ENCODE measurements at places on chromosomes 2 and 18. TPM values are rescaled to one million over a fixed set of nuclear protein-coding genes. Genes with fewer than 3 reads are reported as not detected.

DNA sequence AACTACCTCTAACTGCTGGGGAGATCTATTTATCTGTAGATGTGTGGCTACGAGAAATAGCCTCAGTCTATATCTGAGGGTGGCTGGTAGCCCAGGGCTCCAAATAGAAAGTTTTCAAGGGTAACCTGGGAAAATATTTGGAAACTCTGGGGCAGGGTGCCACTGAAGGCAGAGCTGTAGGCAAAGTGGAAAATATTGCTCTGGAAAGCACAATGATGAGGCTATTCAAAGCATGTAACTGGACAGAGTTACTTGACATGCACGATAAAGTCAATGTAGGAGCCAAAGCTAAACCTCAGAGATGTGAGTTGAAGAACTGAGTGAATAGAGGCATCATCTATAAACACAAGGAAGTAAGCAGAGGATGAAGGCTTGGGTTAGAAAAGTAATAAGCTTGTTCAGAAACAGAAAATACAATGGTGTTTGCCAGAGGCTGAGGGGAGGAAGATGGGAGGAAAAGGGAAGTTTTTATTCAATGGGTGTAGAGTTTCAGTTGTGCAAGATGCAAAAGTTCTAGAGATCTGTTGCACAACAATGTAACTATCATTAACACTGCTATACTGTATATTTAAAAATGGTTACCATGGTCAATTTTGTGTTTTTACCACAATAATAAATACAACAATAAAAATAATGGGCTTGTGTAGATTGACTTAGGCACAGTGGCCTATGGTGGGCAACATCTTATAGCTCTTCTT is 171.6 kb downstream of the MBD2 start:
- no peak for DNase-seq

GRCh38 chr2:196335221-196335634 is 163.8 kb upstream of the STK17B start:
- DNase-seq = no peak

DNA sequence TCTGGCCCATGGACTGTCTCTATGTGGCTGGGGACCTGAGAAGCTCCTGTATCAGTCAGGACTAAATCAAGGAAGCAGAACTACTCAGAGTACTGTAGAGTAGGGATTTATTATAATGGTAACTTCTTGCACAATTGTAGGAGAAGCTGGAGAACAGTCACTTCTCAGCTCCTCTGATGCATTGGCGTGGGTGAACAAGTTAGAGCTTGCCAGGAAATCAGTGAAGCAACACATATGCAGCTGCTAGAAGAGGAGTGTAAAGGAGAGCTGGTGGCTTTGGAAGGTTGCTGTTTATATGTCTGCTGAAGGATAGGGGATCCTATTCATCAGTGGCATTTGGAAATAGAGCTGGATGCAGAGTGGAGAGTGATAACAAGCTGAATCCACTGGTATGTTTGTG is 215.5 kb upstream of the CWC22 start:
- DNase-seq = no peak

DNA sequence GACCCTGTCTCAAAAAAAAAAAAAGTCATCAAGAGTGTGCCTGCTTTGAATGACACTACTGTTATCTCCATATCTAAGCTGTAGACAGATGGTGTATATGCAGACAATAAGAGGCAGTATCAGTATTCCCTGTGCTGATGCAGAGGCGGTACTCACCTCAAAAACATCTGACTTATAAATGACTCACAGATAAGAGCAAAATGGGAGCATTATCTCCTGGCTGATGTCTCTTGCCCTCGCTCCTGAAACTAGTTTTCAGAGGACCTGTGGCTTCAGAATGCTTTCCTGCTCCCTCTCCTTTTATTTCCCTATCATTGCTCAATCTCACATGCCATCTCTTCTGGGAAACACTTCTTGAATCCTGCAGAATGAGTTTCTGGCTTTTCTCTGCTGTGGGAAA is 289.6 kb downstream of the PTPRM start:
- DNase-seq = no peak

DNA sequence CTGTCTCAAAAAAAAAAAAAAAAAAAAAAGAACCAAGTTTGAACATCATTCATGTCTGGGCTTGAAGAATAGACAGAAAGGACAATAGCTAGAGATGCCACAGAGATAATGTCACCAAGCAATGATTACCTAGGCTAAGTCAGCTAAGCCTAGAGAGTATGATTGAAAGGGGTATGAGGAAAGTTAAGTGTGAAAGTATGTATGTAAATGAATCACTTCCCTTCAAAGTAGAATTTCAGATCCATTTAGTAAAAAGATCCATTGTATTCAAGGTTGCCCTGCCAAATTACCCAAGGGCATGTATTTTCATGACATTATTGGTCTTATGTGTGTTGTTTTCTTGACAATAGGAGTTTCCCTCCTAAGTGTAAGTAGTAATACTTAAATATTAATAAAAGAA is 34.1 kb upstream of the SLC39A10 start:
- no peak for DNase-seq

DNA sequence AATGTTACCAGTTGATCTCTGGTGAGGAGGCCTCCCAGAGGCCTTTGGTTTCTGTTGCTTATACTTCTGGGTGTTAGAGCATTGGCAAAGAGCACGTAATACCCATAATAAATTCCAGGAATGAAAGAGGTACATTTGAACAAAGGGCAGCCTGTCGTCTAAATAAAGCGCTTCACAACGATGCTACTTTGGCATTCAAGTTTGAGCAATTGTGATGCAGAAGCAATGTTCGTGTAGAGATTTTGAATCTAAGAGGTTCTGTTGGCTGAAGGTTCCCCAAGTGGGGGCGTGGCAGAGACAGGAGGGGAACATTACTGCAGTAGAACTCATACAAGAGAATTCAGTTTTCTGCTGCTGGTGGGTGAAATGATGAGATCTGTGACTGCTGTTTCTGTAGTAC is 27.8 kb downstream of the ZNF532 start:
- no peak for DNase-seq

GRCh38 chr2:106561803-106562202 is 74.6 kb downstream of the CD8B2 start:
- DNase-seq = no peak

DNA sequence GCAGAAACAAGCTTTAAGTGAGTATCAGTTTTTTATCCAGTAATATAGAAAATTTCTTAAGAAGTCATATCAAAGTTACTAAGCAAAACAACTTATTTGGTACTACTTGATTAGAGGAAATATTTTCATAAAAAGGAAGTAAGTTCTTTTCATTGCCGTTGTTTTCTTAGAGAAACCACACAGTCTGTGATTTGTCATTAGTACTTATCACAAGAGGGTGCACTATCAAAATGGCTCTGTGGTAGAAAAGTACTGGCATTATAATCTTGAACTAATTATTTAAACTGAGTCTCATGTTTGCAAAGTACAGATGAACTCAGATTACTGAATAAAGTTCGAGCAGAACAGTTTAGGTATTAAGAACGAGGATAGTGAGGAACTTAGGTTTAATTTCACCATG is 93.4 kb downstream of the IKZF2 start:
- no peak for DNase-seq

The GAREM1 gene
- polyA plus RNA-seq = 34.8 TPM

The NGEF gene
- polyA plus RNA-seq = 2.3 TPM

The FSIP2 gene
- 3.8 TPM for polyA plus RNA-seq

The GAL3ST2 gene
- 0.22 TPM for polyA plus RNA-seq
